ENCODE measurements at places on chromosomes 6 and 20.

GRCh38 chr20:50930976-50931305 lies 296 bp downstream of the ADNP start:
- DNase-seq, result no peak

- no peak for DNase-seq
These were observed 66.9 kb upstream of the MPC1 start for GRCh38 chr6:166449641-166450040.

DNA sequence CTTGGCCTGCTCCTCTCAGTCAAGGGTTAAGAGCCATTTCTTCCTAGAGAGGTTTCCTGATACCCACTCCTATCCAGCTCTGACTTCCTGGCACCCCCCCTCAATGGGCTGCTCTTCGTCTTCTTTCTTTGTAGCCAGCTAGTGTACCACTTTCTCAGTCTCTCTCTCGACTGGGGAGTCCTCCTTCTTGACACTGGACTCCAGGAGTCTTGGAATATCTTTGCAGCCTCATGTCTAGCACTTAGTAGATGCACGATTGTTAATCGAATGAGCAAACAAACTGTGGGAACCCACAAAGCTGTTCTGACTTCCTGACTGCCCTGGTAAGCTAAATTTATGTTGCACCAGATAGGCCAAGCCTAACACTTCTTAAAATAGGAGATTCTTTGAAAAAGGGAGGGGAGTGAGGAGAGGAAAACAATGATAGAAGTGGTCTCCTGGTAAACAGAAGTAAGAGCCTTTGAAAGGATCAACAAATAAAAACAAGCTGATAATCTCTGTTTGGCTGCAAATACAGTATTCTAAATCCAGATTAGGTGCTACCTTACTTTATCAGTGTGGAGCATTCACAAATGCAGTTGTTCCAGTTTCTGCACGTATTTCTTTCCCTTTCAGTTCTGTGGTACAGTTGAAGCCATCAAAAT lies 160.1 kb upstream of the CITED2 start:
- no peak for DNase-seq

- no peak for DNase-seq
These were observed 6.3 kb upstream of the NAA20 start for GRCh38 chr20:20010639-20011500.

DNA sequence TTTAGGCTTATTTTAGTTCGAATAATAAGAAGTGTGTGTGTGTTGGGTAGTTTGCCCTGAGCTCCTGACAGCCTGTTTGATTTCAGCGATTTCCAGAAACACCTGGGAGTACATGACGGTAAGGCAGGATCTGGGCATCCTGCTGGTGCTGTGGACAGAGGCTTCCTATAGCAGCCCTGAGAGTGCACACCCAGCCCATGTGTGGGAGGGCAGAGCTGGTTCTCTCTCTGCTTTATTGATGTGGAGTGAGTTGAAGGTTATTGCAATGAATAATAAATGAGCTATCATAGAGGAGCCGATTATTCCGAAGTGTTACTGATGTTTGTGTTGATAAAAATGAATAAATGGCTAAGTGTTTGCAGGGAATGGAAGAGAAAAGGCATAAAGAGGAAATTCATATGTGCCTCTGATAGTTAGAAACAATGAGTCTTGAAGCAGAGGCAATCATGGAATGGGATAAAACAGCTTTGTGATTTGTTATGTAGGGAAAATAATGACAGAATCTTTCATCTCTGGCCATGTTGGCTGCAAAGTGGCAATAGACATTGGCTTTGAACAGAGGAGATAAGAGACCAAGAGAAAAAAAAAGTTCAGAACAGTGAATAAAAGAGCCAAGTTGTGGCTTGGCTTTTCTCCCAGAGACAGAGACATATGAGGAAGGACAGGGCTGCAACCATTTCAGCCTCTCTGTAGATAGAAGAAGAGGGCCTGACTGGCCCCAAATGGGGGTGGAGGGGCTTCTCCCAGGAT lies 166.2 kb upstream of the CHD6 start:
- no peak for DNase-seq

DNA sequence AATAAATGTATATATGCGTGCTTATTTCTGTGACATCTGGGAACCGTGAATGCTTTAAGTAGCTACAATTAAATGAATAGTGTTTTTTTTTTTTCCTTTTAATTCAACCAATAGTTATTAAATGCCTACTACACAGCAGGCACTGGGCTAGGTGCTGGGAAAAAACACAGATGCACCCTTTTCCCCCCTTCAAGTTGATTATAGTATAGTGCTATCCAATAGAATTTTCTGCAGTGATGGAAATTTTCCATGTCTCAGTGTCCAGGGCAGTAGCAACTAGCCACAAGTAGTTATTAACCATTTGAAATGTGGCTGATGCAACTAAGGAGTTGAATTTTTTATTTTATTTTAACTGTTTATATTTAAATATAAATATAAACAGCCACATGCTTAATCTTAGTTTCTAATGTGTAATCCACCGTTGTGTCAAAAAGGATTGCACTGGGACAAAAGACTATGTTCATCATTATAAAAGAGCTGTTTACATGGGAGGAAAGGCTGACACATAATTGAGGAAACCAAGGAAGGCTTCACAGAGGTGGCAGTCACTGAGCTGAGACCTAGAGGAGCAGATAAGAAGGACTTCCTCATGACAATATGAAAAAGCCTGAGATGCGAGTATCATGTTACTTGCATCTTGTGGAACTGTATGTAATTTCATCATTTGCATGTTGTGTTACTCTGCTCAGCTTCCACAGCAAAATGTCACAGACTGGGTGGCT lies 261.2 kb upstream of the PLCB4 start:
- DNase-seq, result no peak

- no peak for DNase-seq
These were observed 15.6 kb upstream of the BPHL start for GRCh38 chr6:3102875-3103274.

DNA sequence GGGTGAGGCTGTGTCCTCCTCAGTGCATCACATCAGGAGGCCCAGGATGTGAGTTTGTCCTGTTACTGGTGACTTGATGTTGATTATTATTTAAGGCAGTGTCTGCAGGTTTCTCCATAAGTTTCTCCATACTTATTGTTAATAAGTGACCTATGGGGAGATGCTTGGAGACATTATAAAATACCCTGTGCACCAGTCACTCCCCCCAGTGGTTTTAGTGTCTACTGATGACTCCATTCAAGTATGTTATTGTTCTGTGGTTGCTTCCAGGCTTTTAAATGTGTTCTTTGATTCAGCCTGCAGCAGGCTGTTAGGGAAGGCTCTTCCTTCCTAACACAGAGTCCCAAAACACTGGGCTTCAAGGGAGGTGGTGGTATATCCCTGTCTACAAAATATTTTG lies 14.6 kb upstream of the CST3 start:
- no peak for DNase-seq

GRCh38 chr20:25073544-25073943 lies 8.4 kb downstream of the VSX1 start:
- DNase-seq, result no peak

DNA sequence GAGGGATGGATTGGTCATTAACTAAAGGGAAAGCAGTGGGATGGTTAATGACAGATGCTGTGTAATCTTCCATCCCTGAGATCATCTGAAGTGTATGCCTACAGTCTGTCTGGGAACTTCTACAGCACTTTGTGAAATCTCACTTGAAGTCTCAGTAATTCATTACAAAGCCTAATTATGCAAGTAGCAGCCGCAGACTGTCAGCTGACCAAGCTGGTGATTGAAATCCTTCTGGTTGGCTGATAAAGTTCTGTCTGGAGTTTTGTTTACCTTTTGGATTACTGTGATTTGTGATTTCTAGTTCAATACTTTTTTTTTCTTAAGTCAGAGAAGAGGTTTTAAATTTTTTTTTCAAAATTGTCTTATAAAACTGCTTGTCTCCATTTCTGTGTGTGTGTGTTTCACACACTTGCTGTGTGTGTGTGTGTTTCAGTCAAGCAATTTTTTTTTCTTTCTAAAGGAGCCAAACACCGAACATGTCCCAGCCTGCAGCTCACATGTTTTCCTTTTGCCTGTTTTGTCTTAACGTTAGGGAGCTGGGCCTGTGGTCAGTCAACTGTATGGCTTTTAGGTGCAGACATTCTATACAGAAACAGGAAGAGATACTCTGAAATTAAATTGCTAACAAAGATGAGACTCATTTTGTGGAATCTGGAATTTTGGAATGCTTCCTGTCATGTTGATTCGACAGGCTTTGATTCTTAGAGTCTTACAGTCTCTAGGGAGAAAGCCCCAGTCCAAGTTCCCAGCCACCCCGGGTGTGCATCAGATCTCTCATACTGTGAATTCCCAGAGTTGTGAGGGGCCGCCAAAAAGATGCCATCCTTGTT lies 28.5 kb upstream of the ADGRF4 start:
- no peak for DNase-seq

- DNase-seq, result no peak
These were observed 624.7 kb downstream of the CD109 start for GRCh38 chr6:74320715-74321114.

DNA sequence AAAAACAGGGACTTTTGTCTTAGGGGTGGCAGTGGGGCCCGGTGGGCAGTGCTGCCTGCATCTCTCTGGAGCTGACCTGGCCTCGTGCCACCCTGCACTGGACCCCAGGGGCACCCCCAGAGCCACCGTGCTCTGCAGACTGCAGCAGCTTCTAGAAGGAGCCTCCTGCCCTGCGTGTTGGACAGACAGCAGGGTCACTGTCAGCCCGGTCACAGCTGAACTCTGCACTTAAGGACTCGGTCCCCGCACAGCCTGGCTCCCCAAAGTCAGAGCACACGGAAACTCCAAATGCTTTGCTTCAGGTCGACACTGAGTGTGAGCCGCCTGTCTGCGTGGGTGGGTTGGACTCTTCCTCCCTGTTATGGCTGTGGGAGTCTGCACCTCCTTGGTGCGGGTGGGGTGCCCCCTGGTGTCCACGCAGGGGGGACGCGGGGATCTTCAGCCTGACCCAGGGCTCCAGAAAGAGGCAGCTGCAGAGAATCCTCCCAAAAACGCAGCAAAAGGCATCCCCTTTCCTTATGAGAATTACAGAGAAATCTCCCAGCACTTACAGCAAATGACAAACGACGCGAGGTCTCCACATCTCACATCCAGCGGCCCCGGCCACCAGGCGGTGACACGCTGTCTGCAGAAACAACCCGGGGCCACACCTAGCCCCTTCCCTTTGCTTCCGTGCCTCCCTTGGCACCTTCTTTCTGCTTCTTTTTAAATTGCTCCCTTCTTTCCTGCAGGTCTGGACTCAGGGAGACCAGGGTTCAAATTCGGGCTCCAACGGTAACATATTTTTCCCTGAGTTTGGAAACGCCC lies 36.3 kb upstream of the DACT2 start:
- no peak for DNase-seq

DNA sequence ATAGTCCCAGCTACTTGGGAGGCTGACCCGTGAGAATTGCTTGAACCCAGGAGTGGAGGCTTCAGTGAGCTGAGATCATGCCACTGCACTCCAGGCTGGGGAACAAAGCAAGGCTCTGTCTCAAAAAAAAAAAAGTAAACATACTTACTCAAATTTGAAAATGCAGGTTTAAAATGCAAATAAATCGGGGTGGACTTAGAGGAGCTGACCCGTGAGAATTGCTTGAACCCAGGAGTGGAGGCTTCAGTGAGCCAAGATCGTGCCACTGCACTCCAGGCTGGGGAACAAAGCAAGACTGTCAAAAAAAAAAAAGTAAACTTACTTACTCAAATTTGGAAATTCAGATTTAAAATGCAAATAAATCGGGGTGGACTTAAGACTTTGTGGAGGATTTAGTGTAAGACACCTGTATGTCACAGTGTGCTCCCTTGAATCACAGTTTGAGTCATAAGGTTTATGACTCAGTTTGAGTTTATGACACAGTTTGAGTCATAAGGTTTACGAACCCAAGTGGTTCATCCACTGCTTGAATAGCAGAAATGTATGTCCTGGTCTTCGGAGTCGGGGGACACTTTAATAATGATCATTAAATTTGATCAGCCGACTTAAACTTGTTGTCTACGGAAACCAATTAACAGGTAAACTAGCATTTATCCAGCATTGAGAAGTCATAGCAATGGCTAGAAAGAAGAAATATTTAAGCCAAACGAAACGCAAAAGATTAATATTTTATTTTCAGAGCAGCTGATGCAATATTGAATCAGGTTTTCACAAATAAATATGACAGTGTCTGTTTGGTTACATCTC lies 6.8 kb upstream of the MRPS10 start:
- no peak for DNase-seq

- no peak for DNase-seq
These were observed 341.0 kb downstream of the ARHGAP18 start for GRCh38 chr6:129368970-129369369.

- DNase-seq, result peak; percentile 66
These were observed 38.7 kb downstream of the GNAS start for GRCh38 chr20:58891086-58891717.

DNA sequence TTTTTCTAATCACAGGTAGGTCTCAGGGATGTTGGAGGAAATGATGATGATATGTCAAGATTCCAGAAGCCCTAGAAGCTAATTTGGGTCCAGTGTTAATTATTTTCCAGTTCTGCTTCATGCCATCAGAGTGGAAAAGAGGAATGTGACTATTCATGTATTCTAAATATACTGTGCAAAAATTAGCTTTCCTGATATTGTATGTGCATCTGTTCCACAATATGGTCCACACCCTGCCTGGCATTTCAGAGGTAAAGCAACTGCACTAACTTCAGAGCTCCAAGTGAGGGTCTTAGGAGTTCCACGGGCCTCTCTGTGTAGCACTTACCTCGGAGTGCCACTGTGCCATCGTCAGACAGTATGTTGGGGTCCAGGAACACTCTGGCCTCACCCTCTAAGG lies 27.1 kb downstream of the PREP start:
- no peak for DNase-seq

DNA sequence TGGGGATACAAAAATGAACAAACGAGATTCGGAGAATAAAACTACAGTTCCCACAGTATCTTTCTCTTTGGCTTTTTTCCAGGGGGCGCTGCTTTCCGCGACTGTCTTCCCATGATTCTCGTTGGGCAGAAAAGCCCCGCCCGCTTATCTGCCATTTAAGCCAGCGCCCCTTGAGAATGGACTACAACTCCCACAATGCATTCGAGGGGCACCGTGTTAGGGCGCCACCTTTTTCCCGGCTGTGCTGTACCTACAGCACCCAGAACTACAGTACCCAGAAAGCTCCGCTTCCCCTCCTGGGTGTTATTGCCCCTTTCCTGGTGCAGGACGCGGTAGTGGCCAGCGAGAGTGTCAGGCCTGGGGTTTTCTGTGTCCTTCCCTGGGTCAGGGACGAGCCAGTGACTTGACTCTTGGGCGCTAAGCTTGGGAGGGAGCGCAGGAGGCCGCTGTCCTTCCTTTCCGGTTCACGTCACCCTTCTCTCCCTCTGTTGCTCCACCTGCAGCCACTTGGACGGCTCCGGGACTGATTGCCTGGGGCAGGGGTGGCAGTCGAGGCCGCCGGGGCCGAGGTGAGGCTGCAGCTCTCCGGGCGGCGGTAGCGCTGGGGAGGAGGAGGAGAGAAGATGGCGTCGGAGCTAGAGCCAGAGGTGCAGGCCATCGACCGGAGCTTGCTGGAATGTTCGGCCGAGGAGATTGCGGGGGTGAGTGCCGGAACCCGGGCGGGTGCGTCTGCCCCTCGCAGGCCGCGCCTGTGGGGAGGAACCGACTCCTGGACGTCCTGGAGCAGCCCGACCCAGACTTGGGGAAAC lies at the start of gene UBR2:
Gene UBR2 (plus strand): TSS at position 333 of the 809 bp plus-strand sequence. CDS start 291 bp downstream, at position 624.
- peak; percentile 75 for DNase-seq

All from stimulated activated CD4-positive, alpha-beta T cell treated with anti-CD3 and anti-CD28 coated beads, Interleukin-15, amount 100 ng/mL, for 1 hour (primary cell).